Gastrocnemius medialis (tissue), 4 donors: ENCODE measurements at places on chromosomes 2 and 18.

- H3K27me3 ChIP-seq, result no peaks in the 10 kb centered on the region
- H3K4me3 ChIP-seq, result no peak overlapping the region
- no peak overlapping the region for H3K27ac ChIP-seq
- no peak for DNase-seq
- no peaks in the 10 kb centered on the region for H3K4me1 ChIP-seq
Measured at GRCh38 chr2:61125123-61125710, 36.8 kb upstream of the C2orf74 start.

DNA sequence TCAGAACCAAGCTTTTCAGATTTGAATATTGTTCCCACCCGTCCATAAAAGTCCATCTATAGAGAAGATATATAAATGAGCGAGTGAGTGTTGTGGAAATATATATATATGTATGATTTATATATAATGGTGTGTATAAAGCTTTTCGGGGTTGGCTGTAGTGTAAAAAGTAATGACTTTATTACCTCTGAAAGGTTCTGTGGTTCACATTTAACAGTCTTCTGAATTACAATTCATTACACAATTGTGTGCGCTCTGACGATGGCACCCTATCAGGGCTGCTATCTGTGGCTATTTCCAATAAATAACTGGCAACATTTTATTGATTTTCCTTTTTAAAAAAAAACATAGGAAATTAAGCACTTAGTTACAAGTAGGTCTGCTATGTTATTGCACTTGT lies 2.7 kb upstream of the BCL11A start:
- no peaks in the 10 kb centered on the region for H3K36me3 ChIP-seq
- H3K27me3 ChIP-seq, result peaks cover 66% of the 10 kb centered on the region
- no peak overlapping the region for H3K4me3 ChIP-seq
- peaks cover 37% of the 10 kb centered on the region for H3K4me1 ChIP-seq
- no peak for DNase-seq

- no peak for DNase-seq
- H3K4me3 ChIP-seq, result no peak overlapping the region
- H3K27me3 ChIP-seq, result no peaks in the 10 kb centered on the region
- H3K36me3 ChIP-seq, result no peaks in the 10 kb centered on the region
Measured at GRCh38 chr2:69097891-69098655, 85.1 kb downstream of the ANTXR1 start.

GRCh38 chr2:110731064-110731463 lies 1.3 kb upstream of the ACOXL start:
- peaks cover 47% of the 10 kb centered on the region for H3K27me3 ChIP-seq
- DNase-seq, result no peak
- H3K4me1 ChIP-seq, result no peaks in the 10 kb centered on the region
- H3K4me3 ChIP-seq, result no peak overlapping the region
- H3K36me3 ChIP-seq, result no peaks in the 10 kb centered on the region

DNA sequence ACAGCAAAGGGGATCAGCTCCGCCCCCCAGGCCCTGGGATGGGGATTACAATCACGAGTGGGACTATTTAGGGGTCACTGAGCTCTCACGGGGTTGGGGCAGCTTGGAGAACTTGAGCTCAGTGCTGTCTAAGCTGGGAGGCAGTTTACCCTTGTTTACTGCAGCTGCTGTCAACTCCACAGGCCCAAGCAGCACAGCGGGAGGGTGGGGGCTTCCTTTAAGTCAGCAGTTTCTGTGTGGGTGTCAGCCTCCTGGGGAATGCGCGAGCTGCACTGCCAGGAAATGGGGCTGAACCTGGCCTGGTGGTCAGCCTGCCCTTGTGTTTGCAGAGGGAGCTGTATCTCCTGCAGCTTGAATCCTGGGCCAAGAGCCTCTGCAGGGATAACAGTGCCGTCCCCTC lies 29.8 kb downstream of the TOGARAM2 start:
- no peaks in the 10 kb centered on the region for H3K36me3 ChIP-seq
- H3K27me3 ChIP-seq, result no peaks in the 10 kb centered on the region
- no peak for DNase-seq
- H3K4me3 ChIP-seq, result no peak overlapping the region

DNA sequence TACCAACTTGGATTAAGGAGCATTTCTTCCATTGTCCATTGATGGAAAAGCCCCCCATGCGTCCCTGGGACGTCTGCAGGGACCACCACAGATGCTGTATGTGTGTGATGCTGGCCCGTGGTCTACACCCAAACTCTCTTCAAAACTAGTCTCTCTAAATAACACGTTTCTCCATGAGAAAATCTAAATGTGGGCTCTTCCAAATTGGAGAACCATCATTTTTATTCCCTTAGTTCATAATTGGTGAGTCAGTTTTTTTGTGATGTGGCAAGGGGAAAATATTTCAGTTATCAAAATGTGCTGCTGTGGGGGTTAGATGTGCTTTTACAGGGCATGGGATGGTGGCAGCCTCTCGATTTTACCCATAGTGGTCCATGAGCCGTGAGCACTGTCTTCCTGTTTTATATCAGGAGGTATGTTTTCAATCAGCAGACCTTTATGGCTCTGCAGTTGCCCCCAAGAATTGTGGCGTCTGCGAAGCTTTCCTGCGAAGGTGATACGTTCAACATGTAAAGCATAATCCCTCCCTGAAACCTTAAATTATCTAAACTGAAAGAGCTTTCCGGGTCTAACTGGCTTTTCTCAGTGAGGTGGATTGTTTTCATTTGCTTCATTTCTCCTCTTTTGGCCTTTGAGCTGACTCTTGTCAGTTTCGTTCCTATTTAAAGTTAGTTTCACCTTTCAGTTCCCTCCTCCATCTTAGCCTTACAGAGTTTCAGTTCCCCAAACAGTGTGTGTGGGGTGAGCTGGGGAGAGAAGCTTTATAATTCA lies 78.4 kb downstream of the SETBP1 start:
- peaks cover 34% of the 10 kb centered on the region for H3K4me1 ChIP-seq
- DNase-seq, result no peak
- peak overlapping the region; percentile 46 for H3K27ac ChIP-seq
- no peaks in the 10 kb centered on the region for H3K27me3 ChIP-seq

DNA sequence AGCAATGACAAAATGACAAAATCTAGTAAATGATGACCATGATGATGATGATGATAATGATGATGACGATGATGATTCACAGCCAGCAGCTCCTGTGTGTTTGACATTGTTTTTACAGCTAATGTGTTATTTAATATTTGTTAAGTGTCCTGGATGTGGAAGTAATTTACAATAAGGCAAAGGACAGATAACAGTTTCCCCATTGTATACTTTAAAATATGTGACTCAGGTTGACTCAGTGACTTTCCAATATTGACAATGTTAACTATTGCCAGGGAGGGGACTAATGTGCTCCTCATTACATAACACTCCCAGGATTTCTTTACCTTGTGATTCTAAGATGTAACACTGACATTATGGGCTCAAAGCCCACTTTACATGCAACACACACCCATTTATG lies 602.2 kb downstream of the FBXO15 start:
- H3K27ac ChIP-seq, result no peak overlapping the region
- no peak overlapping the region for H3K4me3 ChIP-seq
- no peak for DNase-seq
- no peaks in the 10 kb centered on the region for H3K27me3 ChIP-seq
- no peaks in the 10 kb centered on the region for H3K36me3 ChIP-seq
- no peaks in the 10 kb centered on the region for H3K4me1 ChIP-seq

- no peaks in the 10 kb centered on the region for H3K27me3 ChIP-seq
- no peak for DNase-seq
- no peaks in the 10 kb centered on the region for H3K36me3 ChIP-seq
- H3K4me1 ChIP-seq, result peaks cover 26% of the 10 kb centered on the region
Measured at GRCh38 chr2:37366773-37367172, 22.3 kb downstream of the QPCT start.

GRCh38 chr2:238513346-238513745 lies 86.6 kb downstream of the ASB1 start:
- no peaks in the 10 kb centered on the region for H3K36me3 ChIP-seq
- H3K4me3 ChIP-seq, result no peak overlapping the region
- DNase-seq, result no peak

DNA sequence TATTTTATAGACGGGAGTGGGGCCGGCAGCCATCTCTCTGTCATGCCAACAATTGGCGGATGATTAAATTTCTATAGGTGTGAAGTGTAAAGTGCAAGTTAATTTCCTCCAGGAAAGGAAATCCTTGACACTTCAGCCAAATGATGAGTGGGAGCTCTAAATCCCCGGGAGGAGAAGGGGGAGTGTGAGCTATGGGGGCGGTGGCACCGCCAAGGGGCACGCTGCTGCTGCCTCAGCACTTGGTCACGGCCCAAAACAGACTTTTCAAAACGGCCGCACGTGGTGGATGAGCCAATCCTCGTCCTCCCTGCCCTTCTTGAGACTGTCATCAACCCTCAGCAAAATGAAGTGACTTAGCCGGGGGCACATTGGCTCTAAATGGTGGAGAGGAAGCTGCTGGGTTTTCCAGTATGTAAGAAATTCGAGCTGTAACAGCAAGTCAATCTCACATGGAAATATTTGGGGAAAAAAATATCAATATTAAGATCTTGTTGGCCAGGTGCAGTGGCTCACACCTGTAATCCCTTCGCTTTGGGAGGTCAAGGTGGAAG lies 200.8 kb downstream of the TFCP2L1 start:
- no peak for DNase-seq
- no peaks in the 10 kb centered on the region for H3K36me3 ChIP-seq
- H3K27ac ChIP-seq, result no peak overlapping the region
- H3K4me3 ChIP-seq, result no peak overlapping the region
- H3K27me3 ChIP-seq, result no peaks in the 10 kb centered on the region

GRCh38 chr2:28547906-28548600 lies 52.2 kb downstream of the PLB1 start:
- peaks cover 3% of the 10 kb centered on the region for H3K4me1 ChIP-seq
- no peaks in the 10 kb centered on the region for H3K36me3 ChIP-seq
- H3K27me3 ChIP-seq, result no peaks in the 10 kb centered on the region

DNA sequence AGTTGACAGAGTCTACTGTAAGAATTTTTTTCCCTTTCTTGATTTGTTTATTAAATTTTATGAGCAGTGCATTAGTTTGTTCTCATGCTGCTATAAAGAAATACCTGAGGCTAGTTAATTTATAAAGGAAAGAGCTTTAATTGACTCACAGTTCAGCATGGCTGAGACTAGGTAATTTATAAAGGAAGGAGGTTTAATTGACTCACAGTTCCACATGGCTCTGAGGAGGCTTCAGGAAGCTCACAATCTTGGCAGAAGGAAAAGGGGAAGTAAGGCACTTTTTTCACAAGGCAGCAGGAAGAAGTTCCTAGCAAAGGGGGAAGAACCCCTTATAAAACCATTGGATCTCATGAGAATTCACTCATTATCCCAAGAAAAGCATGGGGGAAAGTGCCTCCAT lies 191.4 kb upstream of the VRK2 start:
- DNase-seq, result no peak
- H3K4me1 ChIP-seq, result no peaks in the 10 kb centered on the region
- no peak overlapping the region for H3K4me3 ChIP-seq
- no peaks in the 10 kb centered on the region for H3K27me3 ChIP-seq

- no peaks in the 10 kb centered on the region for H3K27me3 ChIP-seq
- H3K27ac ChIP-seq, result no peak overlapping the region
- no peaks in the 10 kb centered on the region for H3K36me3 ChIP-seq
- no peaks in the 10 kb centered on the region for H3K4me1 ChIP-seq
- no peak overlapping the region for H3K4me3 ChIP-seq
- DNase-seq, result no peak
Measured at GRCh38 chr2:88832311-88832991, 141.0 kb downstream of the RPIA start.

- H3K36me3 ChIP-seq, result no peaks in the 10 kb centered on the region
- H3K4me1 ChIP-seq, result no peaks in the 10 kb centered on the region
- H3K4me3 ChIP-seq, result no peak overlapping the region
Measured at GRCh38 chr18:59814891-59815290, 84.9 kb upstream of the PMAIP1 start.

GRCh38 chr2:175227393-175227792 lies 45.9 kb upstream of the ATP5MC3 start:
- H3K4me3 ChIP-seq, result no peak overlapping the region
- no peaks in the 10 kb centered on the region for H3K27me3 ChIP-seq
- H3K4me1 ChIP-seq, result no peaks in the 10 kb centered on the region

GRCh38 chr2:198913394-198914152 lies 544.2 kb downstream of the SATB2 start:
- no peaks in the 10 kb centered on the region for H3K4me1 ChIP-seq
- H3K27ac ChIP-seq, result no peak overlapping the region
- H3K27me3 ChIP-seq, result no peaks in the 10 kb centered on the region
- no peak overlapping the region for H3K4me3 ChIP-seq

GRCh38 chr2:8394569-8395359 lies 287.1 kb upstream of the ID2 start:
- no peaks in the 10 kb centered on the region for H3K27me3 ChIP-seq
- no peak for DNase-seq
- no peak overlapping the region for H3K27ac ChIP-seq
- no peaks in the 10 kb centered on the region for H3K4me1 ChIP-seq

DNA sequence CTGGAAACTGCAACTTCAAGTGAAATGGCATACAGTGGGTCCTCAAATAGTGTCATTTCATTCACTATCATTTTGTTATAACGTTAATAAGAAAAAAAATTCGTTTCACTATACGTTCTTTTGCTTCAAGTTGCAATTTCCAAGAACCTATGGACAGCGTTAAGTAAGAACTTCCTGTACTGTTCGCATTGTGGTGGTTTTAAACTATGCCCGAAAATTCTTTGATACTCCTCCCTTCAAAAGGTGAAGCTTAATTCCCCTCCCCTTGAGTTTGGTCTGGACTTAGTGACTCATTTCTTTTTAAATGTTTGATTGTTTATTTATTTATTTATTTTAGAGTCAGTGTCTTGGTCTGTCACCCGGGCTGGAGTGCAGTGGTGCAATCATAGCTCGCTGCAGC lies 20.7 kb downstream of the GNLY start:
- H3K27ac ChIP-seq, result peak overlapping the region; percentile 95
- H3K36me3 ChIP-seq, result no peaks in the 10 kb centered on the region
- no peaks in the 10 kb centered on the region for H3K27me3 ChIP-seq
- H3K4me1 ChIP-seq, result peaks cover 33% of the 10 kb centered on the region

- no peak for DNase-seq
- H3K4me3 ChIP-seq, result peak overlapping the region; percentile 67
- peaks cover 11% of the 10 kb centered on the region for H3K4me1 ChIP-seq
Measured at GRCh38 chr18:6728809-6729246, 688 bp upstream of the ARHGAP28 start.

- no peak for DNase-seq
- no peak overlapping the region for H3K4me3 ChIP-seq
- no peak overlapping the region for H3K27ac ChIP-seq
- no peaks in the 10 kb centered on the region for H3K27me3 ChIP-seq
Measured at GRCh38 chr2:138395565-138396306, 105.8 kb upstream of the SPOPL start.
